ENCODE measurements at places on chromosomes 7 and 10. TPM values are rescaled to one million over a fixed set of nuclear protein-coding genes. Genes with fewer than 3 reads are reported as not detected.

DNA sequence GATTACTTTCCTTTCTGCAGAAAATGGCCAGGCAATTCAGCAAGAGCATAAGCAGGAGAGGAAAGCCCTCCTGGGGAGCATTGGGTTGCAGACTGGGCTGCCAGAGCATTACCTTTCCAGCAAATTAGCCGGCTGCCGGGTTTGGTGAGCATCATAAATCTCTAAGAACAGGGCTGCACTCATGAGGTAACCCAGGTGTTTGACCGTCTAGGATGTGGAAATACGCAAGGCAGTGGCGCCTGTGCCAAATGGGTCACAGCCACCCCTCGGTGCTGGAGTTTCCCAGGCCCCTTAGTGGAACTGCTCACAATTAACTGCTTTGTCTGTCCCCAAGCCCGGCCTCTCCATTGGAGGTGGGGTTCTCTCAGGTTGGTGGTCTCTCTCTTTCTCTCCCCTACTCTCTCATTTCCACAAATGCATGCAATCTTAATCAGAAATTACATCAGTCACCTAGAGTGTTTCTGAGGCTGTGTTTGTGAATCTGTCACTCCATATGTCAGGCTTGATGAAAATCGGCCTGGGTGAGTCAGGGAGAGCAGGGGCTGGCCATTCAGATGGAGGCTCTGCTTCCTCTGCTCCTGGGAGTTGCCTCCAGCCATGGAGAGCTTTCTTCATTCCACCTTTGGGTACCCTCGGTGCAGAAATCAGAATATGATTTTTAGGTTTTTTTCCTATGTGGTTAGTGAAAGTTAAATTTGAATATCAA lies 26.7 kb downstream of the PTN start:
- no peak for DNase-seq

Gene PODXL
- polyA plus RNA-seq, result 2.9 TPM

DNA sequence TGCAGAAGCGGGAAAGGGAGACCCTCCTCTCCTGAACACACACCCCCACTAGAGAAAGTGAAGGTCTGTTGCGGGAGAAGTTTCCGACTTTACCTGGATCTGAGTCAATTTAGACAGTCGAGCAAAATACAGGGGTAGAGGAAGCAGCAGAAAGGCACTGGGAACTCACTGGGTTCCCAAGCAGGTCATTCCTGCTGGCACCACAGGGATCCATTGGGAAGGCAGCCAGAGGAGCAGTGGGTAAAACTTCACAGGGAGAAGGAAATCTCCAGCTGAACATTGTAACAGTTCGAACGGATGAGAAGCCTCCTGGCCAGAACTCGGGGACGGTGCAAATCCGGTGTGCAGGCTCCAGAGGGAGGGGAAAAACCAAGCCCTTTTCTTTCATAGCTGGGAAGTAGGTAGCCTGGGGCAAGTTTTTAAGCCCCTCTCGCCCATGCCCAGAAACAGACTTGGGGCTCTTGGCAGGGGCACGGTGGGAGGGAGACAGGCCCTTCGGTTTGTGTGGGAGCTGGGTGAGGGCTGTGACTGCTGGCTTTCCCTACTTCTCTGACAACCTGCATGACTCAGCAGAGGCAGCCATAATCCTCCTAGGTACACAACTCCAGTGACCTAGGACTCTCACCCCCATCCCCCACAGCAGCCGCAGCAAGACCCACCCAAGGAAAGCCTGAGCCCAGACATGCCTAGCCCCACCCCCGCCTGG lies 51.9 kb downstream of the DDC start:
- no peak for DNase-seq

DNA sequence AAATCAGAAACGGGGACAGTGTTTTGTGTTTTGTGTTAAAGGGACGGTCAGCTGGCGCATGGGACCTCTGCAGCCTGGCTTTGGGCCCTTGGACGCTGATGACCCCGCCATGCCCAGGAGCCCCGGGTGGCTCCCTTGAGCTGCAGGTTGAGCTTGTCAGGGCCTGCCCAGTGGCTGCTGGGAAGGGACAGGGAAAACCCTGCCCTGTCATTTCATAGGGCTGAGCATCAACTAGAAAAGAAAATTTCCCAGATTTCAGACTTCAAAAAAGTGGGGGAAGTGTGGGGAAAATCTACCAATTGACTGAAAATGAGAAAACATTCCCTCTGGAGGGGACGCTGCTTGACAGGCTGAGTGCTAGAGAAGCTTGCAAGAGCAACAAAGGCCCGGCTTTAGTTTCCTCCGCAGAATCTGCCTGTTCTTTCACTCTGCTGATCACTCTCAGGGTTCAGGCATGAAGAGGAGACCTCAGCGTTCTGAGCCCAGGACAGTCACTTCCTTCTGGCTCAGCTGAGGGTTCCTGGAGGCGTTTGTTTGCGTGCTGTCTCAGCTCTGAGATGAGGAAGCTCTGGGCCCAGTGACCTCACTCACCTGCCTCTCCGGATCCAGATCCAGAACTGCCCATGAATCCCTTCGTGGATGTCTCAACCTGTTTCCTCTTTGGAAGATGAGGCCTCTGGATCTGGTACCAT lies 18.6 kb upstream of the DNAJB6 start:
- peak; percentile 29 for DNase-seq

DNA sequence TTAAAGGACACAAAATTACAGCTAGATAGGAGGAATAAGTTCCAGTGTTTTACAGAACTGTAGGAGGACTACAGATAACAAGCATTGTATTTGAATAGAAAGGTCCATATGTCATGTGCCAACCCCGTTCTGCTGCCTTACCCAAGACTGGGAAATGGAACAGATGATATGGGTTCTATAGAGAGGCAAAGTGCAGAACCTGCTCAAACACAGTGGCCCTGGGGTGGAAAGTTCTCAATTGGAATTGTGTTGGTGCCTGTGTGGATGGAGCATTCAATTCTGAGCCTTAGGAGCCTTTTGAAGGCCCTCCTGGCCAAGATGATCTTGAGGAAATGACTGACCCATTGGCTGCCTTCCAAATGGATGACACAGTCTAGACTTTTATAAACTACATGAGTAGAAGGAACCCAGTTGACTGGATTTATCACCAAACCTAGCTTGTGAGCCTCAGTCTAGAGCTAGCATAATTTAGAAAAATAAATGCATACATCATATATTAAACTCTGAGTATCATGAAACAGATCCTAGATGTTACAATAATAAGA lies 4.1 kb upstream of the PRSS1 start:
- no peak for DNase-seq

Gene INHBA
- 0.85 TPM for polyA plus RNA-seq

- DNase-seq, result peak; percentile 30
Measured at GRCh38 chr7:130490888-130491804, 739 bp upstream of the MEST start.

Gene HKDC1
- polyA plus RNA-seq, result 0.19 TPM

Gene MRPS24
- polyA plus RNA-seq, result 191 TPM

GRCh38 chr10:96651998-96652431 lies 65.2 kb upstream of the TM9SF3 start:
- no peak for DNase-seq

DNA sequence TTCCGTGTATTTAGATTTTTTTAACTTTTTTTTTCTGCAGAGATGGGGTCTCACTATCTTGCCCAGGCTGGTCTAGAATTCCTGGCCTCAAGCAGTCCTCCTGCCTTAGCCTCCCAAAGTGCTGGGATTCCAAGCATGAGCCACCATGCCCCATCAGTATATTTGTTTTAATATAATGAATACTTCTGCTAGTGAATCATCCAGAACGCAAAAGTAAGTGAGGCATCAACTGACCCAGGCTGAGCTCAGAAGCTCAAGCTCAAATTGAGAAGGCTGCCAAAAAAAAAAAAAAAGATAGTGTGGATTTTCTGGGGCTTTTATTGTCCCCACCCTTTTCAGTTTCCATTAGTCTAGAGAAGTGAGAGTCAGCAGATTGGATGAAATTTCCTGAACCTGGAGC lies 39.0 kb upstream of the TECTB start:
- DNase-seq, result no peak

- DNase-seq, result no peak
Measured at GRCh38 chr7:150990416-150991186, at the start of gene NOS3. TSS of gene NOS3 (plus strand) at chr7:150991017. CDS start at chr7:150993804, 2,787 bp downstream.

Measured in stomach (tissue), 19 donors.